ENCODE measurements at places on chromosomes 3 and 15.

DNA sequence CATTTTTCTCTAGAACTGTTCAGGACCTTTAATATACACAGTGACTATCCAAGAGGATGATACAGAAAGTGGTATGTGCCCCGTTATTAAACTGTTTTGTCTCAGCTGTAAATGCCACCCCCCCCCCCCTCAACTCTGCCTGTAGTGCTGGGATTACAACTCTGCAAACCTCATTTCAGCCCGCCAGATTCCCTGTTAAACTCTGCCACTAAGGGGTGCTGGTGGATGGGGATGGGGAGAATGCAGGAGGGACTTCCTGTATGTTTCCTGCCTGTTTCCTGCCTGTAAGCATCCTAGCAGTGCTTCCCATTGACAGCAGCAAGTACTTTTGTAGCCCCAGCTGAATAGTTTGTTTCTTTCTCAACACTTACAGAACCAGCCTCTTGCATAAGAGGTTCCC, 301.7 kb upstream of the RORA start:
- no peak for DNase-seq

DNA sequence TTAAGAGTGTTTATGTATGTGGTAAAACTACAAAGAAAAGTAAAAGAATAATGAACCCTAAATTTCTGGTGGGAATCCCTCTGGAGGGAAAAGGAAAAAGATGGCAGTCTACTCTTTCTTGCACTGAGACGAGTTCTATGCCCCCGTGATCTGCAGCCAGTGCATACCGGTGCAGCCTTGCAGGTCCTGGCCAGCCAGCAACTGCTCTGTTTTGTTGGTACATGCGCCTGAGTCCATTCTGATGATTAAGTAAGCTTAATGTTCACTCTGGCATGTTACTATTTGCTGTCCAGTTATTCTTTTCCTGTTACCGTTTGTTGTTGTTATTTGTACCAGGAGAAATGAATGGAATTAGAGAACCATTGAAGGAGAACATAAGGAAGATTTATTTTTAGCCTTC, 95.1 kb upstream of the TMC3 start:
- no peak for DNase-seq

GRCh38 chr3:64105816-64106215, 82.5 kb upstream of the PSMD6 start:
- no peak for DNase-seq

- no peak for DNase-seq
These were observed 4.1 kb downstream of the LRCH3 start for GRCh38 chr3:197795200-197795599.

GRCh38 chr3:99720985-99721632, 82.7 kb downstream of the COL8A1 start:
- DNase-seq: no peak

GRCh38 chr3:102339671-102340070, 95.1 kb upstream of the ZPLD1 start:
- DNase-seq: no peak

- DNase-seq: no peak
These were observed 81.3 kb upstream of the ZBED2 start for GRCh38 chr3:111676211-111677006.

- DNase-seq: no peak
These were observed 40.2 kb upstream of the IDH2 start for GRCh38 chr15:90142216-90143165.

GRCh38 chr3:52124766-52125165, 29.5 kb downstream of the POC1A start:
- DNase-seq: no peak

DNA sequence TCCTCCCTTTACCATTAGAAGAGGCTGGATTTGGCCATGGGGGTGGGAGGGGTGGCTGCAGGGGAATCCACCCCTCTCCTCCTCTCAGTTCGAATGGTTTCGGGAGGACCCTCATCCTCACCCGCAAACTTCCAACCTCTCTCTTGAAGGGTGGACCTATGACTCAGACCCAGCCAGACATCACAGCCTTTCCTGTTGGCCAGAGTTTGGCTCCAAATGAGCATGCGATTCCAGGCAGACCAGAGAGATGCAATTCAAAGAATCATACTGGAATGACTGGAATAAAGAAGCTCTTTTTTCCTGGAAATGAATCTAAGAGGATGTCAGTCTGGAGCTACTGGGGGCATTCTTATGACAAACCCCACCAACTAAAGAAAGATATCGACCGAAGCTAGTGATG, 516.7 kb upstream of the MDFIC2 start:
- DNase-seq: no peak

DNA sequence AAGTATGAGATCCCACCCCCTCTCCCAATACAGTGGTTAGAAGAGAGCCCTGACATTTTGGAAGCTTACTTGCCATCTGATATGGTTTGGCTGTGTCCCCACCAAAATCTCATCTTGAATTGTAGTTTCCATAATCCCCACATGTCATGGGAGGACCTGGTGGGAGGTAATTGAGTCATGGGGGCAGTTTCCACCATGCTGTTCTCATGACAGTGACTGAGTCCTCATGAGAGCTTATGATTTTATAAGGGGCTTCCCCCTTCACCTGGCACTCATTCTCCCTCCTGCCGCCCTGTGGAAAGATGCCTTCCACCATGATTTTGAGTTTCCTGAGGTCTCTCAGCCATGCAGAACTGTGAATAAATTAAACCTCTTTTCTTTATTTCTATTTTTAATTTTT, 28.8 kb upstream of the HES1 start:
- DNase-seq: no peak

DNA sequence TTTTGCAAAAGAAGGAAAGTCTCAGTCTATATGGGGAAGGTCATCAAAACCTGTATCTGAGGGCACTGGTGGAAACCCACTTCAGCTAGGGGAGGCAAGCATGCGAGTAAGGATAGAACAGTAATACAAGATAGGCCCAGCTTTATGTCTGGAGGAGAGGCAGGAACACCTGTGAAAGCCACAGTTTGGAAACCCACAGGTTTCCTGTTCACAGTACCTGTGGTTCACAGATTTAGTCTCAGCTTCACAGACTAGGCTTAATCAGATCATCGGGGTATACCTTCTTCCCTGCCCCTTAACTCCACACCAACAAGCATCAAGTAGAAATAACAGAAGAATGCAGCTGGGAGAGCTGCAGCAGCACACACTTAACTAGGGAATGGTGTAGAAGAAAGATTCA, 36.2 kb downstream of the C2CD4B start:
- DNase-seq: no peak

DNA sequence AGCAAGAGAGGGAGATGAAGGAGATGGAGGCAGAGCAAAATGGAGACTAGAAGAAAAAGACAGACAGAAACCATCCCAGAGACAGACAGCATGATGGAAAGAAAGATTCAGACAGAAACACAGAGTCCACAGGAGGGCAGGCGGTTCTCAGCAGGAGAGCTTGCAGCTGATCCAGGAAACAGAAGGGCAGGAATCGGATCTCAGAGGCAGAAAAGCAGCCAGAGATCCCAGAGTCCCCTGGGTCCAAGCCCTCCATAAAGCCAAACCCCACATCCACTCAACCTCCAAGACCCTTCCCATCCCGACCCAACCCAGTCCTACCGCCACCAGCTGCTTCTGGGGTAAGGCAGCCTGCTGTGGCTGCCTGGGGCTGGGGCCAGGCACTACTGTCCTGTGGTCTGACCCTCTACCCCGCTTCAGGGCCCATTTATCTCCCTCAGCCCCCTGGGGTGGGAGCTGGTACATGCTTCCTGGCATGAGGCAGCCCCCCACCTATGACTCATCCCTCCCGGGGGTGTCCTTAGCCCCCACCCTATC, at the start of gene UCN2:
Gene UCN2, minus strand, starts transcription at position 400 of the 537 bp plus-strand sequence. CDS start 657 bp downstream, outside the sequence.
- DNase-seq: no peak

GRCh38 chr3:138132239-138132638, at the start of gene A4GNT:
Gene A4GNT, minus strand, starts transcription at chr3:138132390. Its CDS starts 1,134 bp downstream, at chr3:138131256.
- no peak for DNase-seq

DNA sequence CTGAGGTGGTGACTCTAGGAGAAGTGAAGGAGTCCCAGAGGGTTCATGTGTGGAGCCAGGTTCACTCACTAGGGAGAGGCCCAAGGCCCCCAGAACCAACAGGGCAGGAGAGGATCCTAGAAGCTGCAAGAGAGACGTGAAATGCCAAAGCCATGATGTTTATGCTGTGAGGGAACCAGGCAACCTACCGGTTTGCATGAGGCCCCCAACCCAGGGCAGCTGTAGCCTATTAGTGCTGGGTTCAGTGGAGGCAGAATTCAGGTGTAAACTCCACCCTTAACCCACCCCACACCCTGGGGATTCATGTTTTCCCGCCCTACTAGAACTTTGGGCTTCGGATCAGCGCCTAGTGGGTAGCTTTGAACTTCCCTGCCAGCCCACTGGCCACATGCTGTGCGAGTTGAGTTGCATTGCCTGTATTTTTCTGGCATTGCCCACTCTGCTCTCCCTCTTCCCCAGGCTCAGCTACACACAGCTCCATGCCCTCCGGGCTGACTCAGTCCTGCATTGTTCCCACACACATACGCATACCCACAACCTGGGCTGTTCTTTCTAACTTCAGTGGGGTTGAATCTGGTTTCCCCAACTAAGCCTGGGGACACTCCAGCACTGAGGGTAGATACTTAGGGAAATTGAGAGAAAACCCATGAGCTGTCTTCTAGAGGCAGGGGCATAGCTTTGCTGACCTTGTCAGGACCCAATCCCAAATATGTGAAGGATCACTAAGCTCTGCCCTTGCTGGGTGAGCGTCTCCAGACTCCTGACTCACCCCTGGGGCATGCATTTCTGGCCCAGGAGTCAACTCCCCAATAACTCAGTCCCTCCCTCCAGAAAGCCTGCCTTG, 2.0 kb upstream of the ZBTB47 start:
- no peak for DNase-seq

DNA sequence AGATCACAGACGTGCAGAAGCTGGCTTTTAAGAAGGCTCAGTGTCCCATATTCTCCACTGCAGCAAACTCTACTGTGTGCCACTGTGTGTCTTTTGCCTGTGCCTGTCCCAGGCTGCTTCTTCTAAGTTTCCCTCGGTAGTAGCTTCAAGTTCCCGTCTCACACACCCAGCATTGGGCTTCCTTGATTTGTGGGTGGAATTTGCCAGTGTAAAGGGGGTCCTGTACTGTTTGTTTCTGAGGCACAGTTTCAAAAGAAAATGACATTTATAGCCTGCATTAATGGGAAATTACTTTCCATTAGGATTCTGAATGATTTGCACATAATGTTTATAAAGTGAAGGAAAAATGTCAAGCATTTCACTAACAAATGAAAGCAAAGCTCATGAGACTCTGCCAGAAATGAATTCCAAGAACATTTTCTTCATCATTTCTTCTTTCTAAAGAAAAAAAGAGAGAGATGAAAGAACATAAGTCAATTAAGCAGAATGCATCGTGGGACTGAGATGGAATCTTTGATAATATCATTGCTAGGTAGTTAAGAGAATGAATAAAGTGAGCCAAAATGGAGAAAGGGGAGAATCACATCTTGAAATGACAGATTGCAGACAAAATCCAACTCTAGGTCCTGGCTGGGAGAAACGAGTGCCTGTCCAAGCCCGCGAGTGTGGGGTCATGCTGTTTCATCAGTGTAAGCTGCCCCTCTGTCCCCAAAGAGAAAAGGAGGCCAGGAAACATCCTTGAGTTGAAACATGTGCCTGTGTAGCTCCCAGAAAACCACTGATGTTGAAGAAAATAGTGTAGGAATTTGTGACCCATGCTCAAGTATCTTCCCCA, 48.6 kb upstream of the ADAMTSL3 start:
- no peak for DNase-seq

DNA sequence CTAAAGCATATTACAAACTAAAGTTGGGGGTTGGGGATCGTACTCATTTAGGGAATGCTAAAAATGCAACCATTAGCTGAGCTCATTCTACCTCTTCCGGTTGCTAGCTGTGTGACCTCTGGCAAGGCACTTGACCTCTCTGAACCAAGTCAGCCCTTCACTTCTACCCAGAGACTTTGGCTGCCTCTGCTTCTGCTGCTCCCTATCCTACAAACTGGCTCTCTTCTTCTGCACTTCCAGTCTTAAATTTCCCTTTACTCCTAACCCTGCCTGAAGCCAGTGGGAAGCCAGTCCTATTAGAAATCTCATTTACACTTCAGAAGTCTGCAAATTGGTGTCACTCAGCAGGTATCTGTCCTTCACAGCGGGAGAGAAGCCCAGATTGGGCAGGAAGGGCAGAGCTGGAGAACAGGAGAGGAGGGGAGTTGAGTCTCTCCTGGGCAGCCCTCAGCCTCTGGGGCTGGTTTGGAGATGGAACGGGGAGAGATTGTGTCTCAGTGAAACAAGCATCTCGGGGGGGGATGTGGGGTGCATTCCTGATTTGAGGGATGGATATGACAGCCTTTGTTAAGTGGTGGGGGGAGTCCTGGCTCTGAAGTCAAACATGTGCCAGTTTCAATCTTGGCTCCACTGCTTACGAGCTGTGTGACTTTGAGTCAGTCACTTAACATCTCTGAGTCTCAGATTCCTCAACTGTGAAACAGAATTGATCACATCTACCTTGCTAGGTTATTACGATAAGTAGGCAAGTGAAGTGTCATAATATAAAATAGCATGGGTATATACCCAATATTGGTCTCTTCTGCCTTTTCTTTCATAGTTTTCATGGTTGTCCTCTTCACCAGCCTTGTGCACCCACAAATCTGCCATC, 7.8 kb upstream of the AEN start:
- DNase-seq: no peak

DNA sequence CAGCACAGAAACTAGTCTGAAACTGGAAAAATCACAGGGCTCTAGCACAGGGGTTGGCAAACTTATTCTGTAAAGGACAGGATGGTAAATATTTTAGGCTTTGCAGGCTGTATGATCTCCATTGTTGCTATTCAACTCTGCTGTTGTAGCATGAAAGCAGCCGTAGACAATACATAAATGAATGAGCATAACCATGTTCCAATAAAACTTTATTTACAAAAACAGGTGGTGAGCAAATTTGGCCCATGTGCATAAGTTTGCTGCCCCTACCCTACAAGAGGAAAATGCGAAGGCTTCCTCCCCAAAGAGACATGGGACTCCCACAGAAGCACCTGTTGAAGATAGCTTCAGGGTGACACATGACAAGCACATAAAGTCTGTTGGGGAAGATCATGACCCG, 59.2 kb downstream of the SYNM start:
- DNase-seq: no peak

- DNase-seq: peak; percentile 9
These were observed 360.4 kb upstream of the CDIN1 start for GRCh38 chr15:36218991-36219390.

DNA sequence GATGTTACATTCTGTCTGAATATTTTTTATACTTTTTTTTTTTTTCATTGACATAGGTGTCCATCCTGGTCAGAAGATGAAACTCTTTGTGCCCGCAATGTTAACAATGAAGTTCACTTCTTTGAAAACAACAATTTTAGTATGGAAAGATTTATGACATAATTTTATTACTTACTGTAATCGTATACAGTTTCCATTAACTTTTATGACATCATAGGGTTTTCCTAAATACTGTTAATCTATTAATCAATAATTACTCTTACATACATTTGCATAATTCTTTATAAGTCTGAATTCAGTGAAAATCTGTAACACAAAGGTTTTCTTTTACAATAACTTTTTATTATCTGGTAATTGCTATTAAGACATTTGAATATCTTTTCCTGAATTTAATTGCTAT, 17.7 kb downstream of the EIF2A start:
- DNase-seq: no peak

- no peak for DNase-seq
These were observed 49.1 kb downstream of the PCOLCE2 start for GRCh38 chr3:142839831-142840230.

All from pons (tissue), 1 donor.